ENCODE measurements at places on chromosomes 2 and 18. TPM values are rescaled to one million over a fixed set of nuclear protein-coding genes. Genes with fewer than 3 reads are reported as not detected.

FTCDNL1 gene
- 1.0 TPM for total RNA-seq

TUBB6 gene
- total RNA-seq, result 468 TPM

SOX11 gene
- not detected for total RNA-seq

CDH19 gene
- total RNA-seq, result under 0.01 TPM

MAP4K3 gene
- total RNA-seq, result 22.0 TPM

FBXO48 gene
- 0.26 TPM for total RNA-seq

AKAIN1 gene
- total RNA-seq, result not detected

ANKRD30B gene
- total RNA-seq, result not detected

HDHD2 gene
- 18.2 TPM for total RNA-seq

PLGLB2 gene
- total RNA-seq, result not detected

DNA sequence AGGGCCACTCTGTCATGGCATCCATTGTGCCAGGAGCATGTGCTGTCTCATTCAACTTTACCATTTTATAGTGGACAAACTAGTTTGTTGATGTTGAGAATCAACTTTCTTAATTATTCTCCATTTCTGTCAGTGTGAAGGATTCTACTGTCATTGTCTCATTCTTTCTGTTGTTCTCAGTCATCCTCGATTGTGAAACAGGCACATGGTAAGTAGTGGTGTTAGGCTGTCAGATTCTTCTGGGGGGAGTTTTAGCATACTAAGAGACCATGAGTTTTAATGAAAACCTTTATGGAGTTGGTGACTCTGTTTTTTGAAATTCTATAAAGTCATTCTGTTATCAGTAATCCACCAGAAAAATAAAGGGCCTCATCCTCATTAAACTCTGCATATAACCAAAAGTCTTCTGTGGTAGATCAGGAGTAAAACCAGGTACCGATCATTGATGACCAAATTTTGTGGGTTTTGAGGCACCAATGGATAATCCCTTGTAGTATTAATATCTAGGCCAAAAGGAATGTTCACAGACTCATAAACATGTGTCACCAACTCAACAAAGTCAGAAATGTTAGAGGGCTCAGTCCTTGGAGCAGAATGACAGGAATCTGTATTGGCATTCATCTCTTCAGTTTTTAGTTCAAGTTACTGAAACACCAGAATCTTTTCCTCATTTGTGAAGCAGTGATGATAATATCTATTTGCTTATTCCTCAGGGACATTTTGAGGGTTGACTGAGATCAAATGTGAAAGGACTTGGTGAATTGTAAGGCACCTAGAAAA lies 73.2 kb downstream of the CERS6 start:
- DNase-seq, result no peak

DNA sequence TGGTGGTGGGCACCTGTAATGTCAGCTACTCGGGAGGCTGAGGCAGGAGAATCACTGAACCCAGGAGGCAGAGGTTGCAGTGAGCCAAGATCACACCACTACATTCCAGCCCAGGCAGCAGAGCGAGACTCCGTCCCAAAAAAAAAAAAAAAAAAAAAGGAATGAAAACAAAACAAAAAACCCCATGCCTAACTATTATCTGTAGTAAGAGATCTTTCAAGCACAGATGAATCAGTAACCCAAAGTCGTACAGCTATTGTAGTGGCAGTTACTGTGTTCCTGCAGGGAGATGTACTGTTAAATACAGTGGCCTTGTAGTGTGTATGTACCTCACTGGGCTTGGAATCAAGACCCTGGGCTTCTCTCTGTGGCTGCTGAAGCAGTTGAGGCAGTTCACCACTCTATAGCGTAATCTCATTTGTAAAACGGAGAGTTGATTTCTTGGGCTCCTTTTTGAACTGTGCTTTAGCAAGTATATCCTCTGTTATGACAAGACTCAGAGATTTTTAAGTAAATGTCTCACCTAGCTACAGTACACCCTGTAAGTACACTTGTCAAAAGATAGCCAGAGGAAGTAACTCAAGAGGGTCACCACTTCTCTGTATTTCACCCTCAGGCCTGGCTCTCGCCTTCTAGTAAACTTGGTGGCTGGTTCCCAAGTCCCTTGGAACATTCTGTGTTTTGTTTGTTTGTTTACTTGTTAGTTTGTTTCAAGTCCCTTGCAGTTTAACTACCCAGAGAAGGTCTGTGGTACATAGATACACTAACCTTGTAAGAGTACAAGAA lies 109.6 kb upstream of the FOSL2 start:
- no peak for DNase-seq

GRCh38 chr18:23732439-23732838 lies 43.2 kb downstream of the LAMA3 start:
- no peak for DNase-seq

GRCh38 chr2:240591784-240592183 lies 5.2 kb downstream of the CAPN10 start:
- no peak for DNase-seq

- DNase-seq, result no peak
Observed at GRCh38 chr2:21627938-21628337, 504.2 kb downstream of the TDRD15 start.

- DNase-seq, result peak; percentile 84
Observed at GRCh38 chr2:215579809-215580208, 143.9 kb upstream of the FN1 start.

DNA sequence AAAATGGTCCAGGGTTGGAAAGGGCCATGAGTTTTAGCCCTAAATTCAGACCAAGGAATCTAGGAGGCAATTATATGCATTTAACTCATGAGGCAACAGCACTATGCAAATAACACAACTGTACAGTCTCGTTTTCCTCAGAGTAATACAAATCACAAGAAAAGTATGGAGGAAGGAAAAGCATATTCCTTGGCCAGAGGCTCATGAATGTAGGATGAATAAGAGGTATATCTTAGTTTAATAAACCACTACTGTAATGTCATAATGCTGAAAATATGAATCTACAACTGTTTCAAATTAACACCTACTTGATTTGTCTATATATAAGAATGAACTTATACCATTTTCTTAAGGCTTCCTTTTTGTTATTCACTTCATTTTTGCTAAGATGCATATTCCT lies 252.5 kb upstream of the TANK start:
- DNase-seq, result no peak

DNA sequence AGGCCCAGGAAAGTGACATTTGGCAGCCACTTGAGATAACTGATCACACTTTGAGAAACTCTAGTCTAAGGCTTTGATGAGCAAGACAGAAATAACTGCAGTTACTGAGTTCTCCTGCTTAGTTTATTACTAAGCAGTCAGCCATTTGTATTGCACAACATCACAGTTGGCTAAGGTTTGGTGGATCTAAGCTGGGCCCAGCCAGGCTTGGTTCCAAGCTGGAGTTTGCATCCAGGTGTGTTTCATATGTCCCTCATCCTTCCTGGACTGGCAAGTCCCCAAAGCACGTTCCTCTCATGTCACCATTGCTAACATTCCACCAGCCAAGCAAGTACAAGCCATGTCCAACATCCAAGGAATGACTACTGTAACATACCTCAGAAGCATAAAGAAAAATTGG lies 71.3 kb upstream of the ZNF532 start:
- peak; percentile 97 for DNase-seq

GRCh38 chr18:9189491-9189890 lies 52.9 kb downstream of the ANKRD12 start:
- DNase-seq, result no peak

- DNase-seq, result no peak
Observed at GRCh38 chr2:40102447-40102846, 323.4 kb upstream of the THUMPD2 start.

DNA sequence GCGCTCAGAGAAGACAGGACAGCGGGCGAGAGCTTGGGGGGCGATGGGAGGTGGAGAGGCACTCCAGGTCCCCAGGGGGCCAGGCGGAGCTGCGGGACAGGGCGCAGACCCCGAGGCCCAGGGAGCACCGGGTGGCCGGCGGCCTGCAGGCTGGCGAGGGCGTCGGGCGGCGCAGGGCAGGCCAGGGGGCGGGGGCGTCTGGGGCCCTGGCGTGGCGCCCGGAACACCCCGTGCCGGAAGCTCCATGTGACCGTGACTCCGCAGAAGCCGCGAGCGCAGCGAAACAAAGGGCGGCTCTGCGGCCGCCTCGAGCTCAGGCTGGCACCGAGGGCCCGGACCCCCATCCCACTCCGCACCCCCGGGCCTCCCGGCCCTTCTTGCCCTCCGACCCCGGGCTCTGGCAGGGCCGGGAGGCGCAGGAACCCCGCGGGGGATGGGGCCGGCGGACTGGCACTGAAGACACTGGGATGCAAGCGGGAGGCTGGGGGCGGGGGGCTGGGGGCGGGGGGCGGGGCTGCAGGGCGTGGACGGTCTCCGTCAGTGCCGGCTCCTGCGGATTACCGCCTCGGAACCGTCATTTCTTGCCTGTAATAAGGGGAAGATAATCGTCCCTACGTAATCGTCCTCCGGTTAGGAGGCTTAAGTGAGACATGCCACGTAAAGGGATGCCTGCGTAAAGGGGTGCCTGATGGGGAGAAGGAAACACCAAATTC lies 19.1 kb downstream of the SH2D6 start:
- peak; percentile 58 for DNase-seq

DNA sequence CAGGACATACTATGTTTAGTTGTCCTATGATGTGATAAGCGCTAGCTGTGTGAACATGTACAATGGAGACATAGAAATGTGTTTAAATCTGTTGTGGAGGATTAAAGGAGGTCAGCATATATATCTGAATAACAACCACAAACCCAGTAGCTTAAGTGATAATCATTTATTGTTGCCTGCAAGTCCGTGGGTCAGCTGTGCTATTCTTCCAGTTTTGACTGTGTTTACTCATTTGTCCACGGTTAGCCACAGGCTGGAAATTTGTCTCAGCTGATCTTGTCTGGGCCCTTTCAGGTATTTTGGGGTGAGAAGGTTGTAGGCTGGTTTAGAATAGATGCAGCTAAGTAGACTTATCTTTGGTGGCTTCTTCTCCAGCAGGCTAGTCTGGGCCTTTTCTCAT lies 110.4 kb downstream of the PARD3B start:
- DNase-seq, result no peak

GRCh38 chr2:121670181-121670580 lies 20.9 kb upstream of the CLASP1 start:
- peak; percentile 19 for DNase-seq

- DNase-seq, result peak; percentile 8
Observed at GRCh38 chr18:72086421-72086820, 457.7 kb downstream of the CBLN2 start.

DNA sequence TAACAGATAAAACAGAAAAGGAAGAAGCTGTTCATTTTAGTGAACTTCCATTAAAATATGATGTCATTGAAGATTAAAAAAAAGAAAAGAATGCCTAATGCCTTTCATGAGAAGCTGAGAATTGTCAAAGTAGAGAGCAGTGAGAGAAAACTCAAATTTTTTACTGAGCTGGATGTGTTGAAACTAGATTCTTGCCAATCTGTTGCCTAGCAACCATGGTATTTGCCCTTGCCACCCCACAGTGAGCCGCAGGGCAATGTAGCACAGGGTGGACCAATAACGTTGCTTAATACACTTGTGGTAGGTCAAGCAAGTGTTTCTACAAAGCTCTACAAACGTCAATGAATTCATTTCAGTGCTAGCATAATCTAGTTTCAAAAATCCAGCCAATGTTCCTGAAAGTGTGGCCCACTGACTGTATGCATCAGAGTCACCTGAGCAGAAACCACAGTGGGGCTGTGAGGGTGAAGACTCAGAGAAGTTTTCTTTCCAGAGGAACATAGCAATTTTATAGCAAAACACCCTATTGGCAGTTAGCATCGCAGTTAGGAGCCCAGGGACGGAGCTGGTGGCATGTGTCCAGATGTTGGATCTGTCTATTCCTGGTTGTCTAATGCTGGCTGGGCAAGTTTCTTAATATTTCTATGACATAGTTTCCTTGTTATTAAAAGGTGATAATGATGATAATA lies 132.2 kb downstream of the DOCK10 start:
- peak; percentile 85 for DNase-seq

DNA sequence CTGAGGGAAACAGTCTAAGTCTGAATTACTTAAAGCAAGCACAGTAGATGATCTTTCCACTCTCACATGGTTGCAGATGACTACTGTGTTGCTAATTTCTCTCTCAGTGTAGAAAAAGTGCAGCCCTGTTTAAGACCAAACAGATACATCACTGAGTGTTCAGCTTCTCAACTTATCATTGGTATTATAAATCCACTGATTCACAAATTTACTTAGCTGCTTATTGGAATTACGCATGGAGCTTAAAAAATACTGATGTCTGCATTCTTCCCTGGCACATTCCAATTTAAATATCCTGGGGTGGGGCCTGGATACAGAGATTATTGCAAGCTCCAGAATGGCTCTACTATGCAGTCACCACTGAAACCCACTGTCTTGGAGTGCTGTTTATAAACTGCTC lies 411.2 kb downstream of the RND3 start:
- DNase-seq, result peak; percentile 84

- peak; percentile 15 for DNase-seq
Observed at GRCh38 chr2:70978341-70979179, at the start of gene ANKRD53. ANKRD53 (plus strand) TSS chr2:70978630; CDS start chr2:70978646, 16 bp downstream.

- DNase-seq, result no peak
Observed at GRCh38 chr2:147049957-147050356, 794.9 kb upstream of the ACVR2A start.

GRCh38 chr2:36530178-36530982 lies 67.6 kb downstream of the FEZ2 start:
- DNase-seq, result peak; percentile 38

DNA sequence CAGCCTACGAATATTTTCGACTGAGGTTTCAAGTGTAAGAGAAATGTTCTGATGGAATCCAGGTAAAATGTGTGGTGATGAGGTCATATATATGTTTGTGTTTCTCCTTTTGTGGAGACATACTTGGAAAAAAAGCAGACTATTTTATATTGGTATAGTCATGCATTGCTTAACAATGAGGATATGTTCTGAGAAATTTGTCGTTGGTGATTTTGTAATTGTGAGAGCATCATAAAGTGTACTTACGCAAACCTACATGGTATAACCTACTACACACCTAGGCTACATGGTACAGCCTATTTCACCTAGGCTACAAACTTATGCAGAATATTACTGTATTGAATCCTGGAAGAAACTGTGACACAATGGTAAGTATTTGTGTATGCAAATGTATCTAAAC lies 1849.9 kb upstream of the CELF4 start:
- DNase-seq, result peak; percentile 59

GRCh38 chr18:3427944-3428343 lies 22.0 kb upstream of the TGIF1 start:
- no peak for DNase-seq

DNA sequence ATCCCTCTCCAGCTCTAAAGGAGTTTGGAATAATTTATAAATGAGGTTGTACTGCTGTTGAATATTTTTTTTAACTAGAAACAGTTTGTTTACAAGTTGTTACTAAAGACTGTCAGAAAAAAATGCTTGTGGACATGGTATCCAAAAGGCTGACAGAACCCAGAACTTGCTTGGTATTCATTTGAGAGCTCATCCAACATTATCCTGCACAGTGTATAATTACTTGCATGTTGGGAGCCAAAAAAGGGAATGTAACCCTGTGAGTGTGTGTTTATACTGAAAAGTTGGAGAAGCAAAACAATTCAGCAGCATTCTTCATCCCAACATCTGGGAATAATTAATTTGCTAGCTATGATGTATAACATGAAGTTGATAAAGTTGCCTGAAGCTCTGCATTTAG lies 42.1 kb upstream of the EHBP1 start:
- DNase-seq, result no peak
